ENCODE measurements at places on chromosomes 16 and 17.

GRCh38 chr17:65181237-65182061 is 44.3 kb downstream of the RGS9 start:
- DNase-seq = peak; percentile 90

DNA sequence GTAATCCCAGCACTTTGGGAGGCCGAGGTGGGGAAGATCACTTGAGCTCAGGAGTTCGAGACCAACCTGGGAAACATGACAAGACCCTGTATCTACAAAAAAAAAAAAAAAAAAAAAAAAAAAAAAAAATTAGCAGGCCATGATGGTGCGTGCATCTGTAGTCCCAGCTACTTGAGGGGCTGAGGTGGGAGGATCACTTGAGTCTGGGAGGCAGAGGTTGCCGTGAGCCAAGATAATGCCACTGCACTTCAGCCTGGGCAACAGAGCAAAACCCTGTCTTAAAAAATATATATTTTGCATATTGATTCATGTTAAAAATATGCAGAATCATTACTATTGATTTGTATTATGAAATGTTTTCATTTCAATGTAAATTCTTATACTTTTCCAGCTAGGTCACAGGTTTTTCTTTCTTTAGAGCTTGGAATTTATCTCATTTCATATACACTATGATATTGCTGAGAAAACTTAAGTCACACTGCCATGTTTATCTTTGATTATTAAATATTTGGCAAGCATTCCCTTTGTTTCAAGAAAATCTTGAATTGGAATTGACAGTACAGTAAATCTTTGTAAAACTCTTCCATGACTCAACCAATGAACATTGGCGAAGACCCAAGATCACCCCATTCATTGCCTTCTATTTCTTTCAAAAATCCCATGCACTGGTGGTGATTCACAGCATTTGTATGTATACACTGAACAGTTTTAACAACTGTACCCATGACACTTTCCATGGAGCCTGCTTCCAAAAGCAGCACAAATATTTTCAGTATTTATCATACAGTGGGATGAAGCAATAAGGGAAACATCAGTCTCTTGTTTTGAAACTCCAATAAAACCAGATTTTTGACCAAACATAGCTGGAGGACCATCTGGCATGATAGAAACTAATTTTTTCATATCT is 83.5 kb upstream of the TNRC6A start:
- DNase-seq = no peak

GRCh38 chr17:31462261-31462660 is 70.8 kb downstream of the RAB11FIP4 start:
- no peak for DNase-seq

DNA sequence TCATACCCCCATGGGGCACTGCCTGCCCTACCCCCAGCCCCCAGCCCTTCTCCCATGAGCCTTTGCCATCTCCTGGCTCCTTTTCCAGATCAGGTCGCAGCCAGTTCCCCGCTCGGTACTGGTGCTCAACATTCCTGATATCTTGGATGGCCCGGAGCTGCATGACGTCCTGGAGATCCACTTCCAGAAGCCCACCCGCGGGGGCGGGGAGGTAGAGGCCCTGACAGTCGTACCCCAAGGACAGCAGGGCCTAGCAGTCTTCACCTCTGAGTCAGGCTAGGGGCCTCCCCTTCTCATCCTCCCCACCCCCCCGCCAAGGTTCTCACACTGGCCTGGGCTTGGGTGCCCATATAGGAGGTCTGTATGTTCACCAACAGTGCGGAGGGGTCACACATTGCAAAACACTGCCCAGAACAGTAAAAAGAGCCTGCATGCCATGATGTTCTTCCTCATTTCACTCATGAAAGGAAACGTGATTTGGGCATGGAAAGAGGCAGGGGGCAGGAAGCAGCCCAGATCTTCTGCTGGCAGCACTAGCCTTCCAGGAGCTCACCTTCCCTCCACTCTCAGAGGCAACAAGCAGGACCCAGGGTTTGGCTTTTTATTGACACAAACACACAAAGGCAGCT is 7.5 kb downstream of the IFI35 start:
- DNase-seq = no peak

DNA sequence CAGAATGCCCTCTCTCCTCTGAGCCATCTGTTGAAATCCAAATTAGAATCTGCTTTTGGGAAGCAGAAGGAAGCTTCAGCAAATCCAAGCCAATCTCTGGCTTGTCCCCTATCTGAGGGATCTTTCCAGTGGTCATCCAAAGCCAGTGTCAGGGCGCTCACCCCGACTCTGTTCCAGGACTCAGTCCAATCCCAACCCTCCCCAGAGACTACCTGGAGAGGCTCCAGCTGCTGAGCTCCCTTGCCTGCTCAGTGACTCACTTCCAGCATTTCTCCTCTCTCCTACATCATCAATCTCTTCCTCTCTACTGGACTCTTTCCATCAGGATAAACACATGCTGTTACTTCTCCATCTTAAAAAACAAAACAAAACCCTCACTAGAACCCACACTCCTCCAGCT is 2.4 kb downstream of the MATCAP1 start:
- no peak for DNase-seq

GRCh38 chr17:76943781-76944213 is 75.6 kb downstream of the MGAT5B start:
- no peak for DNase-seq

- peak; percentile 71 for DNase-seq
These were observed 17.5 kb downstream of the ALOX15B start for GRCh38 chr17:8056232-8056975.

- no peak for DNase-seq
These were observed 28.3 kb downstream of the C16orf95 start for GRCh38 chr16:87288753-87289362.

DNA sequence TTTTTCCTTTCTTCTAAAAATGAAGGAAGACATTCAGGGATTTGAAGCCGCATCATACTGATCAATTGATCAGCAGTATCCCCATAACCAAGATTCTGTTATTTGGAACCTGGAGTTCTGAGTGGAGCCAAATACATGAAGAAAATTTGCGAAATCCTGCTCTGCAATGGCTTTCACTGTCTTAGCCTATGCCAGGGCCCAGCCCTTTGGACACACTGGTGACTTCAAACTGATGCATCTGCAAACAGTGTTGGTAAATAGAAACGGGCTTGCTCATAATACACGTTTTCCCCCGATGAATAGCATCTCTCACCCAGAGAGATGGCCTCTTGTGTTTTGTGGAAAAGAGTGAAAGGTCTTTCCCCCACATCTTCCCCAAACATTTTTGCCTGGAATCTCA is 87.6 kb upstream of the TOX3 start:
- DNase-seq = no peak

DNA sequence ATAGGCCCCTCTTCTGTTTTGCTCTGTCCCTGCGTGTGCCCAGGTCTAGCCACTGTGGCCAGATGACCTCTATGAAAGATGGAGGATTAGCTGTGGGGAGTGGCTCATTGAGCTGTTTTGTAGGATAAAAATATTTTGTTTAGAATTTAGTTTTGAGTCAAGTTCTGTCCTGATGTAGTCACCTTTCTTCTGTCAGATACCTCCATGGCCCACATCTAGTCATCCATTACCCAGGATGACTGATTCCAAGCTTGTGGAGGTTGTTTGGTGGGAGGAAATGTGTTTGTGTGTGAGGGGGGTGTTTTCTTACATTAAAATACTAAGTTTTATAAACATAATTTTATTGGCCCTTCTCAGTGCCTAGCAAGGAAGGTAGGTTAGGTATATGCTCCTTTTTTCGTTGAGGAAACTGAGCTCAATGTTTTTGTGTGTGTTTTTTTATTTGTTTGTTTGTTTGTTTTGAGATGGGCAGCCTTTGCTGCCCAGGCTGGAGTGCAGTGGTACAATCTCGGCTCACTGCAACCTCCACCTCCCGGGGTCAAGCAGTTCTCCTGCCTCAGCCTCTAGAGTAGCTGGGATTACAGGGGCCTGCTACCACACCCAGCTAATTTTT is 16.3 kb downstream of the SNX11 start:
- no peak for DNase-seq

GRCh38 chr17:68790931-68791330 is 164.3 kb downstream of the ABCA8 start:
- no peak for DNase-seq

DNA sequence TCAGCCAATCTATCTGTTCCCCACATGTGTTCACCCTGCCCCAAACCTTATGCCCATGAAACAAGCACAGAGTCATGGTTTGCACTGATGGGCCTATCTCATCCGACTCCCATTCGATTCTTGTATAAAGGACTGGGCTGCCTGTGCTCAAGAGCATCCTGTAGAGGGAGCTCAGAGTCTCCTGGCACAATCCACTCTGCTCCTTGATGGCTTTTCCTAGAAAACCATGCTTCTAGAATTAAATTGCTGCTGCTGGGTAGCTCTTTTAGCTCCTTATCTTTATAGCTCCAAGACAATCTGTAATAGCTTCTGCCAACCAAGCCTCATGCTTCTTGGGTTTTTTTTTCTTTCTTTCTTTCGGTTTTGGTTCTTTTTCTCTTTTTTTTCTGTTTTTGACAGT is 9.7 kb downstream of the ZNF19 start:
- DNase-seq = peak; percentile 11

- no peak for DNase-seq
These were observed 574 bp downstream of the LAT start for GRCh38 chr16:28985211-28986041.

GRCh38 chr16:77744141-77744540 is 21.8 kb downstream of the NUDT7 start:
- DNase-seq = no peak

- no peak for DNase-seq
These were observed 28.0 kb downstream of the AP1G1 start for GRCh38 chr16:71780521-71781089.

GRCh38 chr16:4594433-4595410 is 20.0 kb downstream of the UBALD1 start:
- DNase-seq = no peak

DNA sequence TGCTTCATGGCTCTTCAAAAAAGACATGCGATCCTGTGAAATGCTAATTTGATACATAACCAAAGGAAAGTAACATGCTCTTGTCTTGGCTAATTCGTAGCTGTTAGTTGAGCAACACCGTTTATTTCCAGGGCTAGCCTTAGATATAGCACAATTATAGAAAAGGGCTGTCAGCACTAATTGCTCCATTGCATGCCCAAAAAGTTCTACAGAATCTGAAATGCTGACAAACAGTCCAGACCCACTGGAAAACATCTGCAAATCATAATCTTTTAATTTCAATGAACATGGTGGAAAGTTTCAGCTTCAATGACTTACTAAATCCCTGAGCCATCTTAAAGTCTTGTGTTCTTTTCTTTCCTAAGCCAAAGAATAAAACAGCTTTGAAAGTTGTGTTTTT is 42.9 kb upstream of the NUDT7 start:
- no peak for DNase-seq

DNA sequence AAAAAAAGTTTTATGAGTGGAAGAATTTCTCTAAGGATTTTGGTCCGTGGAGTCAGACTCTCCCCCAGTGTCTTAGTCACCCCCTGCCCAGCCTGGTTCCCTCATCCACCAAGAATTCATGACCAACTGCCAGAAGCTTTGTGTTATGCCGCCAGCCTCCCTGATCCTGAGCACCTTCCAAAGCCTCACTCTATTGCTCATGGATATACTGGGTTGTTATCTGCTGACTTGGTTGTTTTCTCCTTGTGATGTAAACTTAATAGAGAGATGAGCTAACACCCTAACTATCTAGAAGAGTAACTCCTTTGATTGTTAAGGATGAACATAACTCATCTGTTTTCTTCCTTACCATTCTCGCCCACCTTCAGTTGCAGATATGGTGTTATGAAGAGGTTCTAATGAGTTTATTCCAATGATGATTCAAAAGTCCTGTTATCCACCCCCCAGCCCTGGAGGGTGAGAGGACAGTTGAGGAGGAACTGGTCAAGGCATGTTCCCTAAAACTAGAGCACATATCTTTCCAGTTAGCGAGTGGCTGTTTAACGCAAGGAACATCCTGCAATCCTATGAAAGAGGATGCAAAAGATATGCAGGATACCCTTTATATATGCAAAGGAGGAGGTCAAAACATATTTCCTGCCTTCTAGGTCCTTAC is 1.5 kb upstream of the PSMD3 start:
- no peak for DNase-seq

DNA sequence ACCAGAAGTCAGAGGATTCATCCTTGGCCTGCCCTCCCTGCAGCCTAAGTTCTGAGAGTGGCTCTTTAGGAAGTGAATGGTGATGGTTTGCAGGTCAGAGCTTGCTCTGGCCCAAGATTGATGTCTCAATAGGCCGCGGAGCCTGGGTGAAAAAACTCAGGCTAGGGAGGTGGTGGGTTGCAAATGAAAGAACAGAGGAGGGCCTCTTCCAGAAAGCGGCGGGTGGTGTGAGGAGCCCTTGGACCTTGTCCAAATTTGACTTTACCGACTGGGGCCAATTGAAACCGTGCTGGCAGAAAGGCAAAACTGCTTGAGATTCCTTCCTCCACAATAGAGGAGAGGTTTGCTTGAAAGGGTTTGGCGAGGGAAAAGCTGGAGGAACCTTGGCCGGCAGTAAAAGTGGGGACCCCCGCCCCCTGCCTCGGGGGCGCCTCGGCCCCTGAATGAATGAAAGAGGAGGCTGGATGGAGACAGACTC is 331.3 kb downstream of the SEC14L1 start:
- peak; percentile 52 for DNase-seq

DNA sequence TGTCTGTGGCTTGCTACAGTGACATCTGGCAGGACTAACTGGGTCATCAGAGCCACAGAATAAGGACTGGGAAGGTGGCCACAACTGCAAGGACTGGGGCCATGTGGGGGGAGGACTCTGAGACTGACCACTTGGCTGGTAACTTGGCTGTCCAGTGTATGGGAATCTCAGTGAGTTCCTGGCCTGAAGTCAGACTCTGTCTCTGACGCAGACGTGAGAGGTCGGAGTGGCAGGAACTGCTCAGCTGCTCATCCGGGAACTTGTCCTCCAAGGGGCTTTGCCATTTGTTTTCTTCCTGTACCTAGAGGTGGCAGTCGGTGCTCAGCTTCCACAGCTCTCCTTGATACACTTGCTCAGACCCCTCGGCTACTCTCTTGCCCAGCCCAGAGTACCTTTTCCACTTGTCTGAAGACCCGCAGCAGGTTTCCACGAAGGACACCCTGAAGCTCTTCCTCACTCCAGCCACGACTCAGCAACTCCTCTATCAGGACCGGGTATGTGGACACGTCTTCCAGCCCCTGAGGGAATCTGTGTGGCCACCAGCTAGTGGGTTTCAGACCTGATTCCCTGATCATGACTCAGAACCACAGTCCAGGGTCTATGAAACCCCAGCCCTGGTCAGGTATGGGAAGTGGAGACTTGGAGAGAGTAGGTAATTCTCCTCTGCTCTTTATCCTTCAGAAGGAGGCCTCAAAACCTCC is 7.3 kb upstream of the DPEP3 start:
- DNase-seq = no peak

DNA sequence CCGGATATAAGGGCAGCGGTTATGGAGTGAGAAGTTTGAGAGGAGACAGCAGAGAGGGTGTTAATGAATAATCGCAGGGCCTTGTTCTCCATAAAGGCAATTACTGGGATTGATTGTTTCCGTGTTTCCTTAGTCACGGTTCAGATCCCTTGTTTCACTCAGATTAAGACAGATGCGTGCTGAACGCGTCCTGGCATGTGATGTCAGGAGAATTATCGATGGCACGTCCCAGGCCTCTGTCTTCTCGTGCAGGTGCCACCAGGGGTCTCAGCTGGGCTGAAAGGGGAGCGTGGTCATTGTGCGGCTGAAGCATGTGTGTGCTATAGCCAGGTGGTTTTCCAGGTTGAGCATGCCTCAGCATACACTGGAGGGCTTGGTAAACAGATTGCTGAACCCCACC is 142.4 kb upstream of the NOL11 start:
- DNase-seq = peak; percentile 93

Data from GM12865 (cell line).